ENCODE measurements at places on chromosomes 5 and 9. TPM values are rescaled to one million over a fixed set of nuclear protein-coding genes. Genes with fewer than 3 reads are reported as not detected.

DNA sequence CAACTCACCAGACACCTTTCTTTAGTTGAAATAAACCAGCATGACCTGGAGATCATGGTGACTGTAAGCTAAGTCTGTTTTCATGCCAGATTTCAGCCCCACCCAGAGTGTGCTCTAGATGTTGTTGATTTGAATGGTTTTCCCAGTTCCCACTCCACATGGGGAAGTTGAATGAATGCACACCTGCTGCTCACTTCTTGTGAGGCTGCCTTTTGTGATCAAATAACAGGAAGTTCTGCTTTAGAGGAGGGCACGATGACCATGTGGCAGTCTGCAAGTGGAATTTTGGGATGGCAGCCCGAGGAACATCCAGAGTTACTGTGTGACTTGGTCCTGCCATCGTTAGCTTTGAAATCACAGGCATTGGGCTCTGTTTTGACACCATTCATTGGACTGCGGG lies 18.7 kb downstream of the SLC46A2 start:
- no peak for DNase-seq
- no peaks in the 10 kb centered on the region for H3K36me3 ChIP-seq
- no peak overlapping the region for H3K27ac ChIP-seq
- no peak overlapping the region for H3K4me3 ChIP-seq
- H3K27me3 ChIP-seq, result no peaks in the 10 kb centered on the region

DNA sequence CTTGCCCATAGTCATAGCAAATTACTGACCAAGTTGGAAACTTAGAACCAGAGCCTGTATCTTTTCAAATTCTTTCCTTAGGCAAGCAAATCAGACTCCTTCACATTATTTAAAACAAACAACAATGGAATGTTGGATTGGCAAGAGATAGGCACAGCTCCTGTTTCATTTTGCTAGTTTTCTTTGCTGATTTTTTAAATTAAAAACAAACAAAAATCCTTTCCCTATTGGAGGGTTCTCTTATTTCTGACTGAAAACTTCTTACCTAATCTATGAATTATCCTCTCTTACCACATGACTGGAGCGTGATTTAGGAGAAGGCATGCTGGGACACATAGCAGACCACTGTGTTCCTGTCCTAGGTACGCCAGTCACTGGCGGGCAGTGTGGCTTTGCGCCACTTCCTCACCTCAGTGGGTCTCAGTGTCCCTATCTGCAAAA lies 63.0 kb downstream of the TTC39B start:
- no peaks in the 10 kb centered on the region for H3K36me3 ChIP-seq
- no peak overlapping the region for H3K27ac ChIP-seq
- no peak for DNase-seq
- no peaks in the 10 kb centered on the region for H3K27me3 ChIP-seq
- no peak overlapping the region for H3K4me3 ChIP-seq
- H3K4me1 ChIP-seq, result peaks cover 12% of the 10 kb centered on the region

DNA sequence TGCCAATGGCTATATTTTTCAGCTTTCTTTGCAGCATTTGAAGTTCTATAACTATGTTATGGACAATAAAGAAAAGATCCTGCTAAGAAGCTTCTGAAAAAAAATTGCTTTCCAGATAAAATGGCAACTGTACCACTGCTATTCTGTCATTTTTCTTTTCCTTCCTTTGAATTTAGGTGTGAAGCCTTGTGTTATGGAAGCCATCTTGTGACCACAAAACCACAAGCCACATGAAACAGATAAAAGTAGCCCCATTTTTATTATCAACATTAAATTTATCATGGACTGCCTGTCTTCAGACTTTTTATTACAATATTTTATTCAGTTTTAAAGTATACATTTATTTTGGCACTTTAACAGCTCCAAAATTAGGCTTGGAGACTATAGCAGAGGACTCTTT lies 289.9 kb upstream of the ACTBL2 start:
- no peaks in the 10 kb centered on the region for H3K36me3 ChIP-seq
- DNase-seq, result no peak
- H3K27me3 ChIP-seq, result no peaks in the 10 kb centered on the region
- H3K27ac ChIP-seq, result no peak overlapping the region
- no peak overlapping the region for H3K4me3 ChIP-seq

DNA sequence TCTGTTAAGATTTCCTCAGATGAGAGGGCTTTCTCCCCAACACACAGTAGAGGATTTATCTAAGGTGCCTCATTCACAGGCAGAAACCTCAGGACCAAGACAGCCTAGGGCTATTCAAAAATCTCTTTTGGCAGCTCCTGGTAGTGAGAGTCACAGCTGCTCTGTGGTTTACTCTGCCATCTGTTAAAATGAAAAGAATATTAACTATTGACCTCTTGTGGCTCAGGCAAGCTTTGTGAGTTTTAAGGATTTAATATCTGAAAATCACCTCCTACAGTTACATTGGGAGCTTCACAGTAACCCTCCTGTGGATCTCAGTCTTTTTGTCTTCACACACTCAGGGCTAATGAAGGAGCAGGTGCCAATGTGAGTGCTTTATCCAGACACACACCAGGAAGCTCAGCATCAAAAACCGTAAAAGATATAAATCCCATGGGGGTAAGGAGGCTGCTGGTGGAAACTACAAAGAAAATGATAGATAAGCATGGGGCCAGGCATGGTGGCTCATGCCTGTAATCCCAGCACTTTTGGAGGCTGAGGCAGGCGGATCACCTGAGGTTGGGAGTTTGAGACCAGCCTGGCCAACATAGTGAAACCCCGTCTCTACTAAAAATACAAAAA lies 29.7 kb downstream of the PPP1R2B start:
- no peaks in the 10 kb centered on the region for H3K4me1 ChIP-seq
- no peaks in the 10 kb centered on the region for H3K27me3 ChIP-seq
- no peak overlapping the region for H3K27ac ChIP-seq

GRCh38 chr9:93226819-93227218 lies 42.9 kb downstream of the WNK2 start:
- no peaks in the 10 kb centered on the region for H3K27me3 ChIP-seq
- H3K4me3 ChIP-seq, result no peak overlapping the region
- no peak overlapping the region for H3K27ac ChIP-seq
- no peak for DNase-seq
- no peaks in the 10 kb centered on the region for H3K4me1 ChIP-seq

DNA sequence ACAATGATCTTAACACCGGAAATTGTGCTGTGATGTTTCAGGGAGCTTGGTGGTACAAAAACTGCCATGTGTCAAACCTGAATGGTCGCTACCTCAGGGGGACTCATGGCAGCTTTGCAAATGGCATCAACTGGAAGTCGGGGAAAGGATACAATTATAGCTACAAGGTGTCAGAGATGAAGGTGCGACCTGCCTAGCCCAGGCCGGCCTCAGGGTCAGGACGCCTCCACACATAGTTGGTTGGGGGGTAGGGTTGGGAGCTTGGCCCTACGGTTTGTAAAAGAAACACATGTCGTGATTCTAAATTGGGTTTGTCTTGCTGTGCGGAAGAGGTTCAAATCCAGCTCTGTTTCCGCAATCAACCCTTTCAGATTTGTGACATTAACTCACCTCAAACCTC lies 6.6 kb downstream of the FCN2 start:
- H3K36me3 ChIP-seq, result no peaks in the 10 kb centered on the region
- H3K4me1 ChIP-seq, result no peaks in the 10 kb centered on the region
- no peak overlapping the region for H3K4me3 ChIP-seq
- H3K27me3 ChIP-seq, result no peaks in the 10 kb centered on the region
- no peak for DNase-seq

GRCh38 chr9:104177676-104178075 lies 83.6 kb downstream of the SMC2 start:
- H3K4me3 ChIP-seq, result no peak overlapping the region
- DNase-seq, result no peak
- no peak overlapping the region for H3K27ac ChIP-seq
- H3K4me1 ChIP-seq, result no peaks in the 10 kb centered on the region
- no peaks in the 10 kb centered on the region for H3K27me3 ChIP-seq

DNA sequence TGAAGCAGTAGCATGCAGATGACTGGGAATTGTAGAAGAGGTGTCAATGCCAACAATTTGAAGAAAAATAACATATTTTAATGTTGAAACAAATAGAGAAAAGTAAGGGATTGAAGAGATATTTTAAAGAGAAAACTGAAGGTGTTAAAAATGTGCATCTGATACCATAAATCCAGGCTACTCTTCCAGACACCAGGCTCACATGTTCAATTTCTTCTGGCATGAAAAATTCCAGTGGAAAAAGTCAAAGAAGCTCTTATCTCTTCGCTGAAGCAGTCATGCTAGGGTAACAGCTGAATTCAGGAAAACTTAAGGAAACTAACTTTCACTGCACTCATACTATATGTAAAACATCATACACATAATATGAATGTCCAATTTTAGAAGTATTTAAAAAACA lies 335.0 kb downstream of the PDE4D start:
- H3K27me3 ChIP-seq, result no peaks in the 10 kb centered on the region
- no peaks in the 10 kb centered on the region for H3K36me3 ChIP-seq
- H3K4me1 ChIP-seq, result no peaks in the 10 kb centered on the region
- no peak overlapping the region for H3K4me3 ChIP-seq

DNA sequence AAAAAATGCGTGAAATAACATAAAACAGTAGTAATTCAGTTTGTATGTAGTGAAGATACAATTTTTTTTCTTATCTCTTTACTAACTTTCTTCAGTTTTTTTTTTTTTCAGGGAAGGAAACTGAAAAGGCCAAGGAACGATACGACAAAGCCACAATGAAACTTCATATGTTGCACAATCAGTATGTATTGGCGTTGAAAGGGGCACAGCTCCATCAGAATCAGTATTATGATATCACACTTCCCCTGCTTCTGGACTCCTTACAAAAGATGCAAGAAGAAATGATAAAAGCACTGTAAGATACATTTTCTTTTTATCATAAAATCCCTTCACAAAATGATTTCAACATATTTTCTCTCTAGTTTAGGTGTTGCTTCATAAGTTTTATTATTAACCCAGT lies 120.0 kb downstream of the FER start:
- H3K27ac ChIP-seq, result no peak overlapping the region
- no peak for DNase-seq
- H3K36me3 ChIP-seq, result no peaks in the 10 kb centered on the region
- no peaks in the 10 kb centered on the region for H3K4me1 ChIP-seq
- H3K4me3 ChIP-seq, result no peak overlapping the region

GRCh38 chr9:91126761-91127445 lies 234.8 kb downstream of the AUH start:
- H3K27me3 ChIP-seq, result no peaks in the 10 kb centered on the region
- no peak overlapping the region for H3K4me3 ChIP-seq
- no peak for DNase-seq
- H3K27ac ChIP-seq, result no peak overlapping the region
- H3K36me3 ChIP-seq, result no peaks in the 10 kb centered on the region

- no peak overlapping the region for H3K27ac ChIP-seq
- H3K36me3 ChIP-seq, result no peaks in the 10 kb centered on the region
- no peaks in the 10 kb centered on the region for H3K4me1 ChIP-seq
- no peak for DNase-seq
- no peaks in the 10 kb centered on the region for H3K27me3 ChIP-seq
- no peak overlapping the region for H3K4me3 ChIP-seq
Measured at GRCh38 chr9:32404402-32404801, 20.0 kb downstream of the ACO1 start.

DNA sequence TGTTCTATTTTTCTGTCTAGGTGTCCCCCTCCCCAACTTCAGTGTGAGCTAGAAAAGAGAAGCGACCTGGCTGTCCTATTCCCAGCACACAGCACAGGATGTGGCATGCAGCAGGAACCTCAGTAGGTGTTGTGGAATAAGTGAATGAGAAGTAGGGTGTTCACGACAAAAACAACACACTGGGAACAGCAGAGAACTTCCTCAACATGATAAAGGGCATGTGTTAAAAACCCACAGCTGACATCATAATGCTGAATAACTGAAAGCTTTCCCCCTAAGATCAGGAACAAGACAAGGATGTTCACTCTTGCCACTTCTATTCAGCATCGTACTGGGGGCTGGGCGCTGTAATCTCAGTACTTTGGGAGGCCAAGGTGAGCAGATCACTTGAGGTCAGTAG lies 155.6 kb upstream of the ZNF618 start:
- H3K36me3 ChIP-seq, result no peaks in the 10 kb centered on the region
- no peak for DNase-seq
- no peak overlapping the region for H3K27ac ChIP-seq
- no peaks in the 10 kb centered on the region for H3K4me1 ChIP-seq
- no peak overlapping the region for H3K4me3 ChIP-seq

Gene TIMD4
- not detected for total RNA-seq

Gene PIK3R1
- 81.2 TPM for total RNA-seq

Gene CERCAM
- 63.9 TPM for total RNA-seq

Gene SPINK7
- not detected for total RNA-seq

Gene BTNL3
- 0.12 TPM for total RNA-seq

Gene GHR
- total RNA-seq, result 4.3 TPM

Gene TMEFF1
- total RNA-seq, result not detected

Measured in ovary (tissue), 10 donors.